GM04503 (cell line): ENCODE measurements at places on chromosomes 2 and 18.
A peak's percentile ranks its signal among the peaks of the same experiment; 100 is the strongest.

DNA sequence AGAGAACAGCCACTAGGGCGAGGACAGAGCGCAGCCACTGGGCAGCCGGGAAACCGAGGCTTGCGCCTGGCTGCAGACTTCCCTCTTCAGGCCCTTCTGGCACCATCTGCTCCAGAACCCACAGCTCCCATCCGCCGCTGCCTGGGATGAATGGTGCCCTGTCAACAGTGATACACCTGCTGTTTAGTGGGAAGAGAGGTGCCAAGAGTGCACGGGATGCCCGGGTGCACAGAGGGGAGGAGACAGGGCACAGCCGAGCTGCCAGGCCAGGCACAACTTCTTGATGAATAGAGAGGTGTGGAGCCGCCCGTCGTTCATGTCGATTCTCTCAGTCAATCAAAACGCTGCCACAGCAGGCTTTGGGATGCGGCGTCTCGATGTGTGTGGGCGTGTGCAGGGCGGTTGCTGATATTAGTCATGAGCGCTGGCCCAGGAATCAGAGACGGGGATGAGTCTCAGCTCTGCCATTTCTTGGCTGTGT lies 39.5 kb downstream of the RRM2 start:
- DNase-seq: no peak

DNA sequence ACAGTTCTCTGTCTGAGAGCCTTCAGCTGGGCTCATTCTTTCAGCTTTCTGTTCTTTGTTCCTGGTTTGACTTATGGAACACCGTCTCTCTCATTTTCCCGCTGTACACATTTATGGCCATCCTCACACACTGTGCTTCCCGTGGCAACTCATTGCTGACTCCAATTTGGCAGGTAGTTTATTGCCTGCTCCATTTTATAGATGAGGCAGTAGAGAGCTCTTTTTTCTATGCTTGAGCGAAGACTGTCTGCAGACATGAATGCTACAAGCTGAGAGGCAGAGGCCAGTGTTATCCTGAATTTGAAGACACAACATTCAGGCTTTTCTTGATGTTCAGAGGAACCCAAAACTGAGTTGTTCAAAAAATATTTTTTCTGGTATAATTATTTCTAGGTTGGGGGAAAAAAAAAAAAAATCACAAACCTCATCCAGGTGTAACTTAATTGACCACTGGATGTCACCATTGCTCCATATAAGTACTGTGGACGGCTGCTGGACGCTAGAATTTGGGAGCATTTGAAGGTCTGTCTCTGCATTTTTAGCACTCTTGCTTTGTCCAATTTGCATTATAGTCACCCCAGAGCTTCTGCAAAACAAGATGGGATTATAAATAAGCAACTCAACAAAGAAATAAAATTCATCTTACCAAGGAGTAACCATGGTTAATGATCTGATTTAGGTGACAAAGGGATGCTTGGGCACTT lies 83.5 kb downstream of the HRH4 start:
- no peak for DNase-seq

- no peak for DNase-seq
Measured at GRCh38 chr2:51698021-51698420, 666.1 kb upstream of the NRXN1 start.

GRCh38 chr2:148658807-148659722 lies 14.5 kb downstream of the EPC2 start:
- DNase-seq: peak; percentile 42

GRCh38 chr18:41594582-41594981 lies 360.5 kb upstream of the PIK3C3 start:
- no peak for DNase-seq

DNA sequence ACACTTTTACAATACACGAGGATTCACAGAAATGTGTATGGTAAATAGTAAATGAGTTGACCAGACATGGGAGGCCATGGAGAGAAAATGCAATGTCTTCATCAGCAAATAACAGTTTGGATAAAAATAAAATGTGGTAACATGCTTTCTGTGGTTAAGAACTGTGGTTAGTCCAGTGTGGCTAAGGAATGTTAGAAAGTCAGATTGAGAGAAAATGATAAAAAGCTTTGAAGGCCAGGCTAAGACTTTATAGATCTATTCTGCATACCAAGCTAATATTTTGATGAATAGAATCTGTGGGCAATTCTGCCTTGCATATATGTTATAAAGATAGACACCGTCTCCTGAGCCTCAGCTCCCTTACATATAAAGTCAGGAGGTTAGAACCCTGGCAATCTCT lies 215.9 kb downstream of the SOX11 start:
- DNase-seq: no peak

DNA sequence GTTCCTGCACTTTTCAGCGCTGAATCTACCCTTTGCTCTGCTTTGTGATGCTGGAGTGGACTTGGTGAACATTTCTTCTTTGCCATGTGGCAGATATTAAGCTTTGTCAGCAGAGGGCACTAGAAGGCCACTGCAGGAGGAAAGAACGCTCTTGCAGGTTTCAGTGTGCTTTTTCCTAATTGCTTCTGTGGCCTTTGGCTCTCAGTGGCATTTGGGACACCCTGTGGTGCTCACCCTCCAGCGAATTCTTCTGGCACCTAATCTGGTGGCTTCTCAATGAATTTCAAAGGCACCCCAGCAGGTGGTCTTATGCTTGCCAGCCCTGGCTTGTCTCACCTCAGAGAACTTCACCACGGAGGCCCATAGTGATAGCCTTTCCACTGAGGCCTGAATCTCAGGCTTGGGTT lies 146.7 kb downstream of the MYO3B start:
- no peak for DNase-seq

- DNase-seq: no peak
Measured at GRCh38 chr18:60888071-60888624, 445.1 kb upstream of the CDH20 start.

DNA sequence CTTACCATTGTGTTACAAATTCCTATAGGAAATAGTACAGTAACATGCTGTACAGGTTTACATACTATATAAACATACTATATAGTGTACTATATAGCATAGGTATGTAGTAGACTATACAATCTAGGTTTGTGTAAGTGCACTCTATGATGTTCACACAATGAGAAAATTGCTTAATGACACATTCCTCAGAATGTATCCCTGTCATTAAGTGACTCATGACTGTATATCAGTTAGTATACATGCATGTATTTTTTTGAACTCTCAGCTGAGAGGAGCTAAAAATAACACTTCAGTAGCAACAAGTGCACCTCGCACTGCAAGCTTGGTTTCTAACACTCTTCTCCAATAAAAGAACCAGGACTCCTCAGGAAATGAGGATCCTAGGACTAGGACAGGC lies 19.5 kb upstream of the ASXL3 start:
- DNase-seq: no peak

GRCh38 chr2:82853299-82853698 lies 1605.8 kb downstream of the SUCLG1 start:
- DNase-seq: no peak

DNA sequence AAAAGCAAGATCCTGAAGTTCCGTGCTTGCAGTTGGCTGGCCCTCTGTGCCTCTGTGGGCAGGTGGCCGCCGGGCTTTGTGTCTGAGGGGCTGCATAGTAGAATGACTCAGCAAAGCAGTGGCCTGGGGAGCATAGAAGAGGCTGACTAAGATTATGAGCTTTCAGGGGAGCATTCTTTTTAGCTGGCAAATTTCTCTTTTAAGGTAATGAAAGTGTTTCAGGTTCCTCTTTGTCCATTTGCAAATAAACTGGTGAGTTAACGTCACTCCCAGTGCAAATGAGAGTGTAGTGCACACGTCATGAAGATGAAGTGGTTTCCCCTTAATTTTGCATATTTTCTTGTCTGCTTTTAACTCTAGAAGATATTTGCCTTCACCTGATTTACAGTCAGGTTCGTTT lies 98.6 kb downstream of the BCL2L11 start:
- DNase-seq: no peak

GRCh38 chr2:25955869-25956535 lies 26.3 kb downstream of the KIF3C start:
- no peak for DNase-seq

DNA sequence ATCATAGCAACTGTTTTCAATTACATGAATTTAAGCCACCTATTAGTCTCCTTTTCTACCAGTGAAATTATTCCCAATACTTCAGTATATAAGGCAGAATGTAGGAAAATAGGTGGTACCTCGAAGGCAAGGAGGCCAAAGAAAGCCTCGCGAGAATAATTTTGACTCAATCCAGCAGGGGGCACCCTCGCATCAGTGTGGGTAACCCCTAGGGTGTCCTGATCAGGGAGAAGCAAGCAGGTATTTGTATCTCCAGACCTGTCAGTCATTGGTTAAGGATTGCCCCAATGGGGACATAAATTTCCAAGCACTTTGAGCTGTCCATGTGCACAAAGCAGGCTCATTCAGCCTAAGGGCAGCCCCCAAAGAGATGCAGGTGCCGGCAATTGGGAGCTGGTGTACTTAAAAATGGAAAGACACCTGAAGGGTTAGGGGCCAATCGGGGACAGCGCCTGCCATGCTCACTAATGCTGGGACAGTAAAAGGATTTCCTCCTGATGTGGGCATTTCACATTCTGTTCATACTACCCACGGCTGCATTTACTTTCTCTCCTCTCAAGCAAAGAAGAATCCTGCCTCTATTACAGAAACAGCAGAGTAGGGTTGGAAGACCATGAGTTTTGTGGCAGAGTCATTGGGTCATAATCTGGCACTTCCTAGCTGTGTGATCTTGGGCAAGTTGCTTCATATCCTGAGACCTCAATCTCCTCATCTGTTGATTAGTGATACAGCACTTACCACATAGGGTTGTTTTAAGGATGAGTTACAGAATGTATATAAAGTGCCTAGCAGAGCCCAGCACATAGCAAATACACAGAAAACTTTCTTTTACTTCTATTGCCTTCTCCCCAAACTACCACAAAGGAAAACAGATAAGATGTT lies 136.1 kb downstream of the ICOS start:
- DNase-seq: no peak
